ENCODE measurements at places on chromosomes 2 and 18.

DNA sequence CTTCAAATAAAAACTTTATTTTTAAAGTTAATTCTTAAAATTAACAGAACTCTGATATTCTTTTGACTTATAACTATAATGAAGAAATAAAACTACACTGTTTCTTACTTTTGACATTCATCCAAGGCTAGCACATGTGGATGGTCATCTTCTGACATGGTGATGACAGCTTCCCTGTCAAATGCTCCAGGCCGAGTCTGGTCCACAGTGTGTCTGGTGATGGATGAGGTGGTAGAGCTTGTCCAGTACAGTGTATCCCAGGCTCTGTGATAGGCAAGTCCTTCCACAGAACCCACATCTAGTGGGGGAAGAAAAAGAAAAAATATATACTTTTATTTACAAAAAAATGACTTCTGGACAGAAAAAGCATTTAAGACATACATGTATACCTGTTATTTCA, 1529.5 kb downstream of the LRP1B start:
- DNase-seq: peak; percentile 67

DNA sequence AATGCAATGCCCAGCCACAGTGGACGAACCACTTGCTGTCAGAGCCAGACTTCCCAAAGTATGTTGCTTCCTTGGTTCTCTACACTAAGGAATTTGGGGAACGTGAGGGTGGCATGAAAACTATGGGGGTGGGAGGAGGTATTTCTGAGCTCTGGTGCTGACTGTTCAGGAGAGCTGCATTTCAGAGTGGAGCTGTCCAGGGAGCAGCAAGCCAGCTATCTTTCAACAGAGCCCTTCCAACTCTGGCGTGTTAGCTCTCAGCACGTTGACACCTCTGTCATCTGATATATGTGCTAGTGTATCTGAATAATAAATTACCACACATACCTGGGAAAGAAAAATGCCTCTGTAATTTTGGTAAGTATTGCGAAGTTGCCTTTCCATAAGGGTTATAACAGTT, 66.1 kb downstream of the SAP130 start:
- DNase-seq: no peak

DNA sequence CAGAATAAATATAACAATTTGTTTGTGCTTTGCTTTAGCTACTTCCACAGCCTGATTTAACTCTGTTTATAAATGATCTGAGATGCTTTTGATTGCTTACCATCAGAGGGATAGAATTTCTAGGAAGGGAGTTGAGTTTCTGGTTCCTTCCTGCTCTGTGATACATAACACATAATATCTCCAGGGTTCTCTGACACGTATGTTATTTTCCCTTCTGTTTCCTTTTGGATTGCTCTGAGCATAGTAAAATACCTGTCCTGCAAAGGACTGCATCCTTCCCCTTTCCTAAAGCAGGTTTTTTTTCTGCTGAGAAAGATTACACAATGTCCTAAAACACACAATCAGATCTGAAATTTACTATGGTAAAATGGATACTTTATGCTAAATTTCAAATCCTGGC, 76.1 kb downstream of the CABYR start:
- no peak for DNase-seq

DNA sequence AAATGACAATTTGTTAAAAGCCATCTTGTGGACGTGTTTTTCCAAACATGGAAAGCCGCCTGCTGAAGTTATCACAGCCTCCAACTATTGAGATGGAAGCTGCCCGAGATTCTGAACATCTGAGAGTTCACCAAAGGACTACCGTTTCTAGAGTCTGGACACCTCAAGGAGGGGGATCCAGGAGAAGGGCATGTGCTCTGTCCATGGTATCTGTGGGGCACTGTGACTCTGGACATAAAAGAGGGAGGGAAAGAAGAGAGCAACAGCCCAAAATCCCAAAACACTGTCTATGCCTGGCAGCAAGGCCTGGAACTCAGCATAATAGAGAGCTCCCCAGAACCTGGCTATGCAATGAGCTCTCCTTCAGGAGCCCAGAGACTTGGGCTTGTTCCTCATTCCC, 319.9 kb downstream of the EN1 start:
- no peak for DNase-seq

- no peak for DNase-seq
Measured at GRCh38 chr2:26126074-26126473, 46.8 kb upstream of the GAREM2 start.

GRCh38 chr2:169980643-169981042, 153.4 kb downstream of the UBR3 start:
- DNase-seq: no peak

- no peak for DNase-seq
Measured at GRCh38 chr2:119697290-119698020, 18.5 kb downstream of the TMEM177 start.

DNA sequence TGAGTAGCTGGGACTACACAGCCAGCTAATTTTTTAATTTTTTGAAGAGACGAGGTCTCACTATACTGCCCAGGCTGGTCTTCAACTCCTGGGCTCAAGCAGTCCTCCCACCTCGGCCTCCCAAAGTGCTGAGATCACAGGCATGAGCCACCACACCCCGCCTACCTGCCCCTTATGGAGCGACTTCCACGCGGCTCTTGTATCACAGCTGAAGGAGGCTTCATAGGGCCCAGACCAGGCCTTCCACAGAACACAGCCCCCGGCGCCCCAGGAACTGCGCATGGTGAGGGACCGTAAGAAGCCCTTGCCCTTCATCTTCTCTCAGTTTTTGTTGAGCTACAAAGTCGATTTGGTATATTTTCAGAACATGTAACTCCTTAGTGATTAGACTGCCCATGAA, 220.3 kb downstream of the KLHL29 start:
- DNase-seq: no peak

DNA sequence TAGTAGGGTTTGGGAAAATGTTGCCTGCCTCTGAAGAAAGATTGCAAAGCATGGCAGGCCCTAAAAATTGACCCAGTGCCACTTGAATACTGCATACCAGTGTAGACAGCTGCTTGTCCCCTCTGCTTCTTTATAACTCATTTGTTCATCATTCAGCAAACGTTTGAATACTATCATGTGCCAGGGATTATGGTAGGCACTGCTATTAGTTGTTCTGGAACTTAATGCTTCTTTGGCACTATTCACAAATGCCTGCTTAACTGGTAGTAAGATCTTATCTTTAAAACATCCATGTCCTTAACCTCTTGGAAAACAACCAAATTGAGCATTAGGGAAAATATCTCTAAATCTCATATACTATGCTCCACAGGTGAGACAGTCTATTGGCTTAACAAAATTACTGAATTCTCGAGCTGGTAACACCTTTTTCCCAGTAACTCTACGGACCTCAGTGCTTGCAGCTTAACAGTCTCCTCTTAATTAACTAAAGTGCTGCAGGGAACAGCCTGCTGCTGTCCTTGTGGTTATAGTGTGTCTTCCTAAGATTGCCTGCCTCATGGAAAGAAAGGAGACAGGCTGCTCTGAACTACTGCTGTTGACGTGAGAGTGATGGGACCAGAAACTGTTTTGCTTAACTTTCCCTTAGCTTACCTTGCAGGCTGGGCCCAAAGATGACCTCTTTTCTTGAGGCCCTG, 93.2 kb downstream of the MIB1 start:
- peak; percentile 50 for DNase-seq

- no peak for DNase-seq
Measured at GRCh38 chr2:9407363-9407811, 15.9 kb downstream of the ITGB1BP1 start.

- no peak for DNase-seq
Measured at GRCh38 chr18:60413944-60414547, 41.5 kb upstream of the MC4R start.

DNA sequence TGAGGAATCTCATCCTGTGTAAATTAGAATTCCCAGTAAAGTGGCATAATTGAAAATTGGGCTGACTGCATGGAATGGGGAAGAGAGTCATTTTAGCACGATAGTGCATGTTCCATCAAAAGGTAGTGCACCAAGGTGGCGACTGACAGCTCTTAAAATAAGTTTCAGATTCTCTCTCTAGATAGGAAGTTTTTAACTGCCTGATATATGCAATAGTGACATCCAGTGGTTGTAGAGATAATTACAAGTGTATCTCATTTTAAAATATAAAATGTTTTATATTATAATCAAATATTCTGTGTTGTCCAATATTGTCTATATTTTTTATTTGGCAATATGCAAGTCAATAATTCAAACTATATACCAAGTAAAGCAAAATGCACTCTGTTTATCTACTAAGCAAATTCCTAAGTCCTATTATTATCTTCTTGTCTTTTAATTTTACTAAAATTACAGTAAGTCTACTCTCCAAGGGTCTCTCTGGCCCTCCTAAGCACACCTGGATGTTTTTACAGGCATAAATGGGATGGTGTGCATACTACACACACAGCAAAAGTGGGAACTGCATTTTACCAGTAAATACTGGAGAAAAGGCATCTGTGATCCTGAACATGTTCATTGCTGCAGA, 397.7 kb upstream of the HNRNPA3 start:
- DNase-seq: no peak

DNA sequence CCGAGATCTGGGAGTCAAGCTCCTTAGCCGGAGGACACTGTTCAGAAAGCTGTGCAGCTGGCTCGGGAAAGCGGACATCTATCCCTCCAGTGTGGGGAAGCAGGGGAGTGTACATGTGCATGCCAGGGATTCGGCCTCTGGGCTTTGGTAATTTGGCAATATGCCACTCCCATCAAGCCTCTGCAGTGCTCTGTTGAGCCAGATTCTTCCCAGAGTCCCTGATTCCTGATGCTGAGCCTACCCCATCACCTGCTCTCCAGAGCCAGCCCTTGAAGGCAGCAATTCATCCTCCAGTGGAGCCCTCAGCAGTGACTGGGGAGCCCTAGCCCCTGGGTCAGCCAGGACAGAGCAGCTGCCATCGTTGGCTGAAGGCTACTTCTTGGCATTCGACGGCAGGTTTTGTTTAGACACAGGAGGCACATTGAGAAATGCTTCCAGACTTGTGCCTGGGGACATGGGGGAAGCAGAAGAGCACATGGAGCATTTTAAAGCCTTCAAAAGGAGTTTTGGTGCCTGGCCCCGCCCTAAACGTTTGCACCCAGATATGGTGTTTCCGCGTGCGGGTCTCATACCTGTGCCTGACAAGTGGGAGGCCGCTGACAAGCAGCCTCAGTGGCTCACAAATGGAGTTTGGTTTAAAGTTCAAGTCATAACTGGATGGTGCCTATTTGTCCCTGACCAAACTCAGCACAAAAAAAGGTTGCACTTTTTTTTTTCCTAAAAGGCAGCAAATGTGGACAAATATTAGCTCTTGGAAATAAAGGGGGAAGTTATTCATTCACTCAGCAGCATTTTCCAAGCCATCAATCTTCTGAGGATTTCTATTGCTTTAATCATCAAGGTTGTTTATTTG, 272.8 kb downstream of the CYRIA start:
- DNase-seq: no peak
